ENCODE measurements at places on chromosomes 3 and 15. TPM values are rescaled to one million over a fixed set of nuclear protein-coding genes. Genes with fewer than 3 reads are reported as not detected.

MRPS11 gene
- 32.2 TPM for total RNA-seq

DNA sequence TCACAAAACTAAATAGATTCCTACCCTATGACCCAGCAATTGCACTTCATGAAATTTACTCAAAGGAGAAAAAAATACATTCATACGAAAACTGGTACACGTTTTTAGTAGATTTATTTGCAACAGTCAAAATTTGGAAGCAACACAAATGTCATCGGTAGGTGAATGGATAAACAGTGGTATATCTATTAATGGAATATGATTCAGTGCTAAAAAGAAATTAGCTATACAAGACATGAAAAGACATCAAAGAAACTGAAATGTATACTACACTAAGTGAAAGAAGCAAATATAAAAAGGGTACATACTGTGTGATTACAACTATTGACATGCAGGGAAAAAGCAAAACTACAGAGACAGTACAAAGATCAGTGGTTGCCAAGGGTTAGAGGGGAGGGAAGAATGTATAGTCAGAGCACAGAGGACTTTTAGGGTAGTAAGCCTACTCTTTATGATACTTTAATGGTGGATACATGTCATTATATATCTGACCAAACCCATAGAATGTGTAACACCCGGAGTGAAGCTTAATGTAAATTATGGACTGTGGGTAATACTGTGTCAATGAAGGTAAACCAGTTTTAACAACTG, 31.6 kb downstream of the RFX7 start:
- DNase-seq: no peak

DNA sequence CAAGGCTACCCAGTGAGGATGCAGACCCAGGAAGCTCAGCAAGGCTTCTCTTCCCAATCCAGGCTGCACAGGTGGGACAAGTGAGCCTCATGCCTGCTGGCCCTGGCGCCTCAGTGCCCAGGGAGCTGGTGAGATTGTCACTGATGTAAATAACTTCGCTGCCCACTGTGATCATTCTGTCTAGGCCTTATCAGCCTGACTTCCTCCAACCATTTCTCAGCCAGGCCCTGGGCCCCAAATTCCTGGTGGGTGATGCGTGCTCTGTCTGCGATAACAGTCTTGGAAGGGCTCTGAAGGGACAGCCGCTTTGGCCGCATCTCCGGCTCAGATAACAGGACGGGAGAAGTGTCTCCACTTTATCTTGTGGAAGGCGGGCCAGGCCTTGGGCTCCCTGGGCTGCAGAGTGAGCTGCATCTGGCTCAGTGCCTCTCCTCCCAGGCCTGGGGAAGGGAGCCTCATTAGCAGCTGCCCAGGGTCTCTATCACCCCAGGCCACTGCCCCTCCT, 2.2 kb upstream of the FBLN2 start:
- no peak for DNase-seq

- DNase-seq: no peak
Measured at GRCh38 chr3:168088106-168088720, 7.5 kb downstream of the GOLIM4 start.

- DNase-seq: no peak
Measured at GRCh38 chr3:150725548-150725947, 21.8 kb upstream of the ERICH6 start.

GOLGA6L4 gene
- total RNA-seq: 6.0 TPM
